ENCODE measurements at places on chromosomes 13 and 19. TPM values are rescaled to one million over a fixed set of nuclear protein-coding genes. Genes with fewer than 3 reads are reported as not detected.

DNA sequence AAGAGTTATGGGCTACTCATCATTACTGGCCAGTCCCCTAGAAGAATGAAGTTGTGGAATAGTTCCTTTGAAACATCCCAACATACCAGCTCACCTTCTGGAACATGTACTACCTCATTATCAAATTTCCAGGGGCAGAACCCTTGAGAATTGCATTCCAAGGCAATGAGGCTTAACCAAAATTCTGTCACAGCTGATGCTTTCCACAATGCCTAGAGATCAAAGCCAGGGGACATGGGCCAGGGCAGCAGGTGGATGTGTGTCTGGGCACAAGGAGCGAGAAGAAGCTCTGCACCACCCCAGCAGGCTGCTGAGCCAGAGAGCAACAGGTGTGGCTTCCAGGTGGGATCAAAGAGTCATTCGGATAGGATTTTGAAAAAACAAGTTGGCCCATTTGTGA is 362.1 kb downstream of the EFNB2 start:
- no peaks in the 10 kb centered on the region for H3K36me3 ChIP-seq
- no peak overlapping the region for H3K4me3 ChIP-seq
- no peaks in the 10 kb centered on the region for H3K27me3 ChIP-seq
- no peak overlapping the region for H3K27ac ChIP-seq

DNA sequence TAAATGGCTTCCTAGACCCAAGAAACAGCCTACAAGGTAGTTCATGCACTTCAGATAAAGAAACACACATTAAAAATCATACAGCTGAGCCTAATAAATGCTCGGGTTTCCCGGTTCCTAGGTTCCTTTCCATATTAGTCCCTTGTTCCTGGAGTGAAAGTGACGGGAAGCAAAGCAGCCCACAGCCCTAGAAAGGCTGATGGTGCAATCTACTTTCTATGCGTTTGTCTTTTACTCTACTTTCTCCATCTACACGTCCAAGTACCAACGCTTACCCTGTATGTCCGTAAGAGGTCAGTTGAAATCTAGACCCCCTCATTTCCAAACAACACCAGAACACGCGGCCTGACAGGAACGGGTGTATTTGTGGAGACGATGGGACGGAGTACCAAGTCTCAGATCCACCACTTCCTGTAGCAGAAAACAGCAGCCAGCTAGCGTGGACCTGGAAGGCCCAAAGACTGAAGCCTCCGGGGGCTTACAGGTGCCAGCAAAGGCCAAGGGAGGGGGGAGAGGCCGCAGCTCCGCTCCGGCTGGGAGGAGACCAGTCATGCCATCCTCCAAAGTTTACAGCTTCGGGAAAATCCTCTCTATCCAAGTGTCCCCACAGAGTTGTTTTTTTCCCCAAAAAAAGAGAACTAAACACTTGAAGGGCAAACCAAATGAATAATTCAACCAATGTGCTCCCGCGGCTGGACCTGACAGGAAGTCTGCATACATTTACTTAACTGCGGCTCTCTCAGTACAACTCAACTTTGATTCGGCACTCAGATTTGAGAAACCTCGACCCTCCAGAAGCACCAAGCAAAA is 34.1 kb downstream of the STK24 start:
- no peaks in the 10 kb centered on the region for H3K36me3 ChIP-seq
- no peaks in the 10 kb centered on the region for H3K27me3 ChIP-seq
- no peak overlapping the region for H3K27ac ChIP-seq
- no peak for DNase-seq

DNA sequence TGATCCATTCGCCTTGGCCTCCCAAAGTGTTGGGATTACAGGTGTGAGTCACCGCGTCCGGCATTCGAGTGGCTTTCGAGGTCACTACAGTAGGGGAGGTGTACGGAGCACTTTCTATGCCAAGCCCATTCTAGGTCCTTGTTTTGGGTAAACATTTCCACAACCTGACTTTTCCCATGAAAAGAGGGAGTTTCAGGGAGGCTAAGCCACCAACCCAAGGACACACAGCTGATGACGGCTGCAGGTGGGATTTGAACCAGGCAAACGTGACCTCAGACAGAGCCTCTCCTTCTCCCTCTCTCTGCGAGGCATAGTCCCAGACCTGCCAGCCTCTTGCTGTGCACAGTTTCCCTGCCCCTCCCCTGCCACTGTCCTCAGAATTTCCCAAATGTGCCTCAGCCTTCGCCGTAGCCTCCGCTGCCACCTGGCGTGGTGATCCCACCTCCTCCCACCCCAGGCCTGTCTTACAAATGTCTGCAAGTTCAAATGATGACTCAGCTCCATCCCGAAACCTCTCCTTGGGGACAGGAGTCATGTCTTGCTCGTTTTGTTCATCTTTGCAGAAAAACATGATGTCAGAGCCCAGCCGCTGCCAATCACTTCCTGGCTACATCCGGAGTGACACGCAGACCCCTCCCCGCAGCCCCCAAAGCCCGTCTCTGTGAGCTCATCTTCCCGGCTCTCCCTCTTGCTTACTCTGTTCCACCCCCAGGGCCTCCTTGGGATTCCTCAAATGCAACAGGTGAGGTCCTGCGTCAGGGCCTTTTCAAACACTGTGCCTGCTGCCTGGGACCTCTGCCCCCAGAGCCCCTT is 6.6 kb upstream of the GADD45B start:
- no peak overlapping the region for H3K4me3 ChIP-seq
- H3K27ac ChIP-seq: no peak overlapping the region
- no peaks in the 10 kb centered on the region for H3K27me3 ChIP-seq
- H3K36me3 ChIP-seq: no peaks in the 10 kb centered on the region
- DNase-seq: no peak

GRCh38 chr19:45496349-45496953 is 396 bp downstream of the RTN2 start:
- DNase-seq: peak; percentile 70
- no peak overlapping the region for H3K27ac ChIP-seq
- H3K36me3 ChIP-seq: 0 out of 2 replicates have a peak, but pooled peaks cover 3% of the 10 kb centered on the region
- H3K4me1 ChIP-seq: peaks cover 35% of the 10 kb centered on the region
- H3K27me3 ChIP-seq: no peaks in the 10 kb centered on the region

GRCh38 chr13:39347926-39348901 is 254.8 kb downstream of the LHFPL6 start:
- H3K27me3 ChIP-seq: no peaks in the 10 kb centered on the region
- H3K4me1 ChIP-seq: no peaks in the 10 kb centered on the region
- H3K4me3 ChIP-seq: no peak overlapping the region
- DNase-seq: no peak

DNA sequence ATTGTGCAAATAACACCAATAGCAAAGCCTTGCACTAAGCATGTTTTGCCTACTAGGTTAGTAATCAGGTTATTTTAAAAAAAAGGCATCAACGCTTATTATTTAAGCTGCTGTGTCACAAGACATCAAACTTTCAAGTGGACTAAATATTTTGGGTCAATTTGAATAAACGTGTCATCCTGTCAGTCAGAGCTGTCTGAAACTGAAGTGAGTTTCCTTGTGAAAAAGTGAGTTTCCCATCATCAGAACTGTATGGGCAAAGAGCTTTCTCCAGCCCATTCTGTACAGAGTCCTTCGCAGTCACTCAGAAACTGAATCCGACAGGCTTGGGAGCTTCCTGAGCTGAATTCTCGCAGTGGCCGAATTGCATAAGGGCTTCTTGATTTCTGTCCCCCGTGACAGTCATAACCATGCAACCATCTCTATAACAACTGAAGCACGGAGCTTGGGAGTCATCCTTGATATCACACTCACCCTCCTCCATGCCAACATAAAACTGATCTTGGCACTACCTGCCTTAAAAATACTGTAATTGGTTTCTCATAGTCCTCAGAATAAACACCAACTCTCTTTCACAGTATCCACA is 139.8 kb downstream of the MIPEP start:
- peaks cover 27% of the 10 kb centered on the region for H3K4me1 ChIP-seq
- no peak for DNase-seq
- no peaks in the 10 kb centered on the region for H3K36me3 ChIP-seq
- no peak overlapping the region for H3K4me3 ChIP-seq
- H3K27me3 ChIP-seq: no peaks in the 10 kb centered on the region

DNA sequence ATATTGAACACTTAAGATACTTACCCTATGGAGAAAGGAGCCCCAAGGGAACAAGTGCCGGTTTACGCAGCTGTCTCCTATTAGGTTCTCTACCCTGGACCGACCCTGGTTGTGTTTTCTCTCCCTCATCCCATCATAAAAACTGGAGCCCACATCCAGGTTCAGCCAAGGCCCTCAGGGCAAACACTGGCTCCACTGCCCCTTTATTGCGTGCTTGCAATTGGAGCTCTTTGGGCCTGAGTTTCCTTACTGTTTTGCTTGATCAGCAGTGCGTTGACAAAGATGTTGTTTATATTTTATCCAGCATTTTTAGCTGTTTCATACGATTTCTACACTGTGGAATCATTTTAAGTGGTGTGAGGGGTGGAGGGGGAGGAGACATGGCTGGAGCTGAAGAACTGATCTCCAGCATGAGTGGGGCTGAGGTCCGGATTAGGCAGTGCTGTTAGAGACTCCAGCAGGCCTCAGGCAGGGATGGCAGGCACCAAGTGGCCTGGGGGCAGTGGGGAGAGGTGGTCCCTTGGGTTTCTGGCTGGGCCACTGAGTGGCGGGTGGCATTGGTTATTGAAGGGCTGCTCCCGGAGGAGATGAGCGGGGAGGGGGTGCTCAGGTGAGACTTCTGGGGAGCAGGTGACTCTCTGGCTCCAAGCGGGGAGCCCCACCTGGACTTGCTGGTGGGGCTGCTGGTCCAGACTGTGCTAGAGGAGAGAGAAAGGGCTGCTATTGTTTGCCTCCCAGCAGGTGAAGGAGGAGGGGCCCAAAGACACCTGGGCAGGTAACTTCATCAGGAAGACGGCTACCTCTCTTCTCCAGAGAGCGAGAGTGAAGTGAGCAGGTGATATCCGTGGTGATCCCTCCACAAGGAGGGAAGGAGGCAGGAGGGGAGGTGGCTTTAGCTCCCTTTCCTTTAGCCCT is 62.4 kb upstream of the RNF113B start:
- H3K4me1 ChIP-seq: no peaks in the 10 kb centered on the region
- no peaks in the 10 kb centered on the region for H3K36me3 ChIP-seq
- no peaks in the 10 kb centered on the region for H3K27me3 ChIP-seq

DNA sequence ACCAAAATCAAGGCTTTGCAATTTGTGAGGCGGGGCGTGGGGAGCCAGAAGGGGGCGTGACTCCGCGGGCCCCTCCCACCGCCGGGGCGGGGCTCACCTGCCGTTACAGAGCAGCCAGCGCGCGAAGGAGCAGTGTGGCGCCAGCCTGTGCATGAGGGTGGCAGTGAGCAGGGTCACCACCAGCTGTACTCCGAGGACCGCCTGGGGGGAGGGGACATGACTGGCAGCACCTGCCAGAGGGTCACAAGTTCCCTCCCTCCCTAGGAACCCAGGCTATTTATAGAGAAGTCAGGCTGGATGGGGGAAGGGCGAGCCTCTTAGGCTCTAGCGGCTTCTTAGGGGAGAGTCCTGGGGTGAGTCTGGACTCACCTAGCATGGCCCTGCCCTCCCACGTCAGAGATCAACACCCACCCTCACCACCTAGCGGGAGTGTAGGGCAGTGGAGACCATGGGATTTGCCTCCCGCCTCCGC is 3.6 kb downstream of the TMEM161A start:
- H3K36me3 ChIP-seq: peaks cover 16% of the 10 kb centered on the region
- DNase-seq: no peak
- H3K4me3 ChIP-seq: no peak overlapping the region
- H3K27me3 ChIP-seq: no peaks in the 10 kb centered on the region
- H3K27ac ChIP-seq: no peak overlapping the region

- H3K27ac ChIP-seq: no peak overlapping the region
- no peaks in the 10 kb centered on the region for H3K36me3 ChIP-seq
- no peak for DNase-seq
These were observed 474.9 kb upstream of the MIR17HG start for GRCh38 chr13:90872491-90873025.

DNA sequence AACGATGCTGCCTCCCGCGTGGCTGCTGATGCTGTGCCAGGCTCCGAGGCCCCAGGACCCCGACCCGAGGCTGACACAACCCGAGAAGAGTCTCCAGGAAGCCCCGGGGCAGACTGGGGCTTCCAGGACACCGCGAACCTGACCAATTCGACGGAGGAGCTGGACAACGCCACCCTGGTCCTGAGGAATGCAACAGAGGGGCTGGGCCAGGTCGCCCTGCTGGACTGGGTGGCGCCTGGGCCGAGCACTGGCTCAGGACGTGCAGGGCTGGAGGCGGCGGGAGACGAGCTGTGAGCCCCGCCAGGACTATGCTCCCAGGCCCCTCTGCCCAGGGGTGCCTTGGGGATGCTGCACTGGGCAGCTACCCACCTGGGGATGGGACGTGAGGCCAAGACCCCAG is 10.7 kb downstream of the SIRT6 start:
- H3K27me3 ChIP-seq: no peaks in the 10 kb centered on the region
- H3K4me1 ChIP-seq: no peaks in the 10 kb centered on the region
- DNase-seq: no peak
- no peak overlapping the region for H3K27ac ChIP-seq
- H3K36me3 ChIP-seq: no peaks in the 10 kb centered on the region
- H3K4me3 ChIP-seq: no peak overlapping the region

GRCh38 chr13:41407380-41407779 is 50.0 kb upstream of the RGCC start:
- no peaks in the 10 kb centered on the region for H3K27me3 ChIP-seq
- no peaks in the 10 kb centered on the region for H3K36me3 ChIP-seq
- peaks cover 16% of the 10 kb centered on the region for H3K4me1 ChIP-seq
- H3K4me3 ChIP-seq: no peak overlapping the region
- DNase-seq: no peak
- H3K27ac ChIP-seq: no peak overlapping the region

DNA sequence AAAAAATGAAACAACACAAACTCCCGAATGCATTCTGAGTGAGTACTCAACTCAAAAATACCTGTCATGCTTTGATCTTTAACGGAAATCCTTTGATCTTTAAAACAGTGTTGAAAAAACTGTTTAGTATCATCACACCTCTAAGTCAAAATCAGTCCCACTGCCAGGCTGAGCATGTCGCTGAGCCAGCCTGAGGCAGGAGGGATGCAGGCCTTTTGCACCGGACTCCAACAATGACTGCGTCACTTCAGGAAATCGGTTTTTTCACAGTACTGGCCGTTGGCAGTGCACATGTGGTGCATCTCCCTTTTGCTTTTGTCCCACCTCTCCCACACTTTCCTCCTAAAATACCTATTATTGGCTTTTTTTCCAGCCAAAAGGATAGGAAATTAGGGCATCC is 78.2 kb downstream of the SHISA2 start:
- DNase-seq: no peak
- no peak overlapping the region for H3K4me3 ChIP-seq
- H3K27ac ChIP-seq: no peak overlapping the region
- no peaks in the 10 kb centered on the region for H3K4me1 ChIP-seq
- H3K36me3 ChIP-seq: no peaks in the 10 kb centered on the region

Gene CCNE1
- 12.0 TPM for total RNA-seq
